Immature natural killer cell (primary cell): ENCODE measurements at places on chromosomes 3 and 15.

- no peak for DNase-seq
Measured at GRCh38 chr3:56469141-56469540, 874 bp upstream of the ERC2 start.

DNA sequence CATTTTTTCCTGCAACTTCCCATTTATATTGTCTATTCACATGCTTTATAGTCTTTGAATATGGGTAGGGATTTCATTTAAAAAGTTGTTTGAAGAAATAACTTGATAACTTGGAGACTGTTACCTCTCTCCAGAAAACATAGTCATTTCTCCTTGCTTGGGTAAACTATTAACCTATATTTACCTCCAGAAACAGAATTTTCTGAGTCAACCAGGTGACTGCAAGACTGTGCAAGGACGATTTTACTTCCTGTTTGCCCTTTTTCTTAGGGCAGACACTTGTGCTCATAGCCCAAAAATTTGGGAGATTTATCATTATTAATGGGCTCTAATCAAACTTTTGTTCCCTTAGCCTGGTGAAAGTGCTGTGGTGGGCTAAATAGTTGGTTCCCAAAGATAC is 14.3 kb upstream of the MOBP start:
- no peak for DNase-seq

DNA sequence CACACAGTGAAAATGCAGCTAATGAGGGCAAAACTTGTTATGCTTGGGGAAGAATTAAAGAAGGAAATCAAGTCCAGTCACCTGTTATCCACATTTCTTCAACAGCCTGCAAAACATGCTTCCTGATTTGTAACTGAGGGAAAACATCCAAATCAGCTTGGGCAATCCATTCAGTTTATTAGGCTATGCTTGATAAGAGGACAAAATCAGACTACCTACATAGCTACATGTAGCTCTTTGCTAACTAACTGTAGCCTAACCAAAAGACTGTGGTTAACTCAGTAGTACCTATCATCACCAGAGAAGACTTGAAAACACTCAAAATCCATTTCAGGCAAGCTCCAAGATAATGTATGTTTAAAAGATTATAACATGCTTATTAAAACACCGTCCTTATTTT is 436.4 kb downstream of the SHQ1 start:
- DNase-seq, result no peak

DNA sequence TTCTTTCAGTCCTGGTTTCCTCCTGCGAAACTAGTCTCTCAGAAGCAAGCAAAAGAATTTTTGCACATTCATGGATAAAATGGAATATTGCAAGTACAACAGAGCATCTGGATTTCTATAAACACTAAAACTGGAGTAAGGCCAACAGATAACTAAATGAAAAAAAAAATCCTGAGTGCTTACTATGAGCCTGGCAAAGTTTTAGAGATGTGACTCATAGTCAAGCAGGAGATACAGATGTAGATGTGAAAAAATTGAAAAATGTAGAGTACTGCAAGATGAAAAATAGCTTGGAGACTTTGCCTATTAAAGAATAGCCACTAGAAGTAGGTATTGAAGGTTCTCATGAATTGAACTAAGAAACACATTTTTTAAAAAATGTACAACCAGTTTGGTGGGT is 397.4 kb downstream of the OTOL1 start:
- DNase-seq, result no peak

- DNase-seq, result no peak
Measured at GRCh38 chr3:169591983-169592644, 71.4 kb downstream of the MECOM start.

- DNase-seq, result no peak
Measured at GRCh38 chr3:23940775-23941174, 4.3 kb upstream of the NR1D2 start.

GRCh38 chr3:52527039-52527731 is 6.5 kb downstream of the NT5DC2 start:
- DNase-seq, result no peak

GRCh38 chr3:43036621-43037423 is 57.7 kb downstream of the GASK1A start:
- DNase-seq, result peak; percentile 70

DNA sequence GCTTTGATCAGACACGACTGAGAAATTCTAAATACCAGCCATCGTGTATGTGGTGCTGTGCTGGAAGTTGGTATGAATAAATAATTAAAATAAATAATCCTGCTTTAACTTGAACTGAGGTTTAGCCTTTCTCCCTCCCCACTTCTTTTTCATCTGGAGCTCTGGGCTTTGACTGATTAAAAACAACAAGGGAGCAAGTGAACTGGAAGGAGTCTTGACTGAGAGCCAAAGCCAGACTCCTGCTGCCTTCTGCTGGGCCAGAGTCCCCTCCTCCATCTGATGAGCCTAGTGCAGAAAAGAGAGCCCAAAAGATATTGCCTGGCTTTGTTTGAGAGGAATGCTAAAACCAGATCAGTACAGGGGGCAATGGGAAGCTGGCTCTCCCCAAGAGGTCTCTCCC is 96.0 kb downstream of the CCNL1 start:
- DNase-seq, result no peak

DNA sequence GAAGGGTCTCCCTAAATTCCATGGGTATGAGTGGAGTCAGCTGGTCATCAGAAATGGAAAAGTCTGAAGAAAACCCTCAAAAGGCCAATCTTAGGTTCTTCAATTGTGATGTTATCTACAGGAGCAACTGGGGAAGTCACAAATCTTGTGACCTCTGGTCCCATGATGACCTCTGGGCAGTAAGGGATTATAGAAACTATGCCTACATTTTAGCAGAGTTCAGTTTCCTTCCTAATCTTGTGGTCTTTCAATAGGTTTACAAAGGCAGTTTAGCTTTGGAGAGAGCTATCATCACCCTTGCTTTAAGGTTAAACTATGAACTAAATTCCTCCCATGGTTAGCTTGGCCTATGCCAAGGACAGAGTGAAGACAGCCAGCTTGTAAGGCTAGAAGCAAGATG is 225.1 kb downstream of the DPH6 start:
- no peak for DNase-seq

DNA sequence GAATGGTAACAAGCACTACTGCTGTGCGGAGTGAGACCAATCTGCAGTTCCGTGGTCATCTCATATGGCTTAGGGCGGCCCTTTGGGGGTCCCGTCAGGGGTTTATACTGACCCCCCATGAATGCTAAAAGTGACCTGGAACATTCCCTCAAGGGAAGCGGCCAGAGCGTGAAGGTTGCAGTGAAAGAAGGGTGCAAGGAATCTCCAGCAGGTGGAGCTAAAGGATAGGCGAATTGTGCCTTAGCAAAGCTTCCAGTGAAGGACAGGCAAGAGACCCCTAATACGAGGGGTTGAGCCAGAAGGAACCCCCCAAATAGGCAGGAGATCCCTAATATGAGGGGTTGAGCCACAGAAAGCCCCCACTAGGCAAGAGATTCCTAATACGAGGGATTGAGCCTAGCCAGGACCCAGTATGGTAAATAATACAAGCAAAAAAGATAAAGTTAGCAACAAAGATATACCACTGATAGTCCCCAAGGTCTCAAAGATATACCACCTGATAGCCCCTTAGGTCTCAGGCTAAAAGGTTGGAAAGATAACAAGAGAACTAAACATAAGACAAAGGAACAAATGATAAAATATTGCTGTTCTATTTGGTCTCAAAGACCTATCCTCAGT is 32.8 kb downstream of the ZNF589 start:
- peak; percentile 39 for DNase-seq

GRCh38 chr3:136818769-136819391 is at the start of gene SLC35G2:
TSS of gene SLC35G2 (plus strand) at chr3:136819126. CDS start at chr3:136854461, 35,335 bp downstream.
- DNase-seq, result peak; percentile 21

DNA sequence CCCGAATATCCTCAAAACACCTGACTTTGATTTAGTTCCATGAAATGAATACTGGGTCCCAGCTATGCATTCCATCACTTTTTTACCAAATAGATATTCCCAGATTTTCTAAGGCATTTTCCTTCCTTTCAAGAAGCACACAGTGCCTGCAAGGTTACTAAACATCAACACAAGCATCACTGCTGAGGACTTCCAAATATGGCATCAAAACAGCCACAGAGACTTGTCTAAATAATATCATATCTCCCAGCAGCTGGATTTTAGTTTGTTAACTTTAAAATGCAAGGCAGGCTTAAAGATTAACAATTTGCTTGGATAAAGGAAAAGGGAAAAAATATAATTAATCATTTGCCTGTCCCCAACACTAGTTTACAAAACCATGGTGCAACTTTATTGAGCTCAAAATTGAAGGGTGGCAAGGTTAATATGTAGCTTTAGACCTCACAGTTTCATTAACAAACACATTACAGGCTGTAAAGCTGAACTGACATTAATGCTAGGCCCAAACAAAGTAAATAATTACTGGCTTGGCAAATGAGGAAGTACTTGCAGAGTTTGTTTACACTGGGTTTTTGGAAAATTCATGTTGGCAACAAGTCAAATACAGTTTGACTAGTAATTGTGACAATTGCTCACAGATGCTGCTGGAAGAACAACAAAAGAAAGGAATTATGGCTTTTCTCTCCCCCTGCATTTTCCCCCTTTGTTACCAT is 401.7 kb upstream of the CDIN1 start:
- no peak for DNase-seq

GRCh38 chr3:127480196-127480954 is 110.2 kb downstream of the TPRA1 start:
- no peak for DNase-seq

- no peak for DNase-seq
Measured at GRCh38 chr15:71651750-71652186, 158.6 kb upstream of the NR2E3 start.

- DNase-seq, result no peak
Measured at GRCh38 chr3:156416846-156417558, 137.9 kb downstream of the SSR3 start.

DNA sequence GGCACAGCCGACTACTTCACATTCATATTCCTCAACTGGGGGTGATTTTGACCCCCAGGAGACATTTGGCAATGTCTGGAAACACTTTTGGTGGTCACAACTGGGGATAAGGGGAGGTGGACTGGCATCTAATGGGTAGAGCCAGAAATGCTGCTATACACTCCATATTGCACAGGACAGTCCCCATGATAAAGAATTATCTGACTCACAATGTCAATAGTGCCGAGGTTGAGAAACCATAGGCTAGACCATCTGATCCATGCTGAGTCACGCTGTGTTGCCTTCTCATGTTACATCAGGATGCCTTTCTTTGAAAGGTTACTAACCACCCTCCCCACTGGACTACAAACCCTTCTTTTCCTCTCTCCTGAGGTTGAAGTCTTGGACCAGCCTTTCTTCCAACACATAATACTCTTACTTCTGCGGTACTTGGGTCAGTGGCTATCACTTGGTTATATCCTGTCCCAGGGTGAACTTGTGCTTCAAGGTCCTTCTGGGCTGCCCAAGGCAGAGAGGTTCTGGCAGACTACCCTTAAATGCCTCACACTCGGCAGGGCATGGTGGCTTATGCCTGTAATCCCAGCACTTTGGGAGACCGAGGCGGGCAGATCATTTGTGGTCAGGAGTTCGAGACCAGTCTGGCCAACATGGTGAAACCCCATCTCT is 68.8 kb downstream of the CTNNB1 start:
- no peak for DNase-seq

GRCh38 chr3:27623085-27623753 is 98.9 kb downstream of the EOMES start:
- DNase-seq, result no peak

GRCh38 chr15:100569391-100569790 is 32.6 kb downstream of the LINS1 start:
- DNase-seq, result no peak

DNA sequence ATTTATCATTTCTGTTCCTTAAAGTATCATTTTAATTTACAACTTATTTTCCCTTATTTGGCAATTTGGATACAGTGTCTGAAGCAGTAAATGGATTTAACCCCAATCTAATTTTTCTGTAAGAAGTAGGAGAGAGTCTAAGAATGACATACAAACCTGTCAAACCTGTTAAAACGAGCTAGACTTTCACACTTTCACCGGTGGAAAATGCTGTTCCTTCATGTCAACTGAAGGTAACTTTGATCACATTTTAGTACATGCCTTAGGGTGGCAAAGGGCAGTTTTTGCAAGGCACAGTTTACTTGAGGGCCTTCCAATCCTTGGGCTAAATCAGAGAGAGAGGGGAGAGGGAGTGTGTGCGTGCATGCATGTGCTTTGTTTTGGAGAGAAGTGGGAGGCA is 221.4 kb downstream of the THSD4 start:
- DNase-seq, result no peak

- DNase-seq, result peak; percentile 5
Measured at GRCh38 chr3:15428539-15428938, 1.1 kb downstream of the EAF1 start.

GRCh38 chr3:121660356-121661171 is at the start of gene HCLS1:
TSS of gene HCLS1 (minus strand) at chr3:121660903. CDS start at chr3:121658347, 2,556 bp downstream.
- DNase-seq, result peak; percentile 76

DNA sequence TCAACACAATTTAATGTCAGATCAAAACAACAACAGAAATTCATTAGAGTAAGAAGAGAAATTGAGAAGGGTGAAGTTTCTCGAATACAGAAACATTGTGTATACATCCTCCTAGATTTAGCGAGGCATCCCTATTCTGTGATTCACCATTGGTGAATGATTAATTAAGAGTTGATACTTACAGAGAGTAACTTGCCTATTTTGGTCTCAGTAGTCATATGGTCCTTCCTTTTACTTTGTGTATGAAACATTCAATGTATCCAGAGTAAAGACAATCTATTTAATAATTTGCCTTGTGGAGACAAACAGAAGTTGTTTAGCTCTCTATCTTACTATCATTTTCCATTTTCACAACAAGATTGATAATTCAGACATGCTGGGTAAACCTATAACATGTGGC is 432.0 kb downstream of the ZPLD1 start:
- DNase-seq, result no peak

- DNase-seq, result no peak
Measured at GRCh38 chr3:193262707-193263106, 21.7 kb downstream of the PLAAT1 start.

DNA sequence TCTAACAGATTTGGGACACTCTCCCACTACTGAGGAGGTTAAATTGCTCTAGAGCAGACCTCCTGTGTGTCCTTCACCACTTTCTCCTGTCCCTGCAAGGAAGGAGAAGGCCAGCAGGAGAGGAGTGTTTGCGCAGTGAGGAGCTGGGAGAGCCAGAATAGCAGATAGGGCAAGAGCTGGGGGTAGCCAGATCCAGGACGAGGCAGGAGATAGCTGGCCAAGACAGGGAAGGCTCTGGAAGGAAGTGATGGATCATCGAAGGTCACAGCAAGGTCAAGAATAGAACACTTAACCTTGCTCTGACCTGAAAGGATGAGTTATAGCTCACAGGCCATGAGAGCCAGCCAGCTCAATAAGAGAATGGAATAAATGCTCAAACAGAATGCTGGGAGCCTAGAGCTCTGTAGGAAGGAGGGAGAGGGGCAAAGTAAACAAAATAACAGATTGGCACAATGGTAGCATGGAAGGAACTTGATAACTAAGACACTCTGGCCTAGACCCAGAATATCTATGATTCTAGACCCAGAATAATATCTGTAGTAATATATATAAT is 37.5 kb upstream of the FSIP1 start:
- DNase-seq, result no peak

- peak; percentile 75 for DNase-seq
Measured at GRCh38 chr15:85702321-85703101, 92.2 kb downstream of the KLHL25 start.

GRCh38 chr15:25563596-25563995 is 124.8 kb upstream of the UBE3A start:
- DNase-seq, result no peak
